NCI-H510A (cell line): ENCODE measurements at places on chromosomes 13 and 19.
A peak's percentile ranks its signal among the peaks of the same experiment; 100 is the strongest.

- DNase-seq: no peak
These were observed 19.9 kb downstream of the LMTK3 start for GRCh38 chr19:48491793-48492123.

GRCh38 chr19:32916969-32917615 lies 47.5 kb upstream of the SLC7A9 start:
- no peak for DNase-seq

GRCh38 chr13:105410602-105411001 lies 1124.9 kb downstream of the EFNB2 start:
- DNase-seq: no peak

GRCh38 chr13:46124531-46124966 lies 19.7 kb upstream of the CPB2 start:
- DNase-seq: no peak

DNA sequence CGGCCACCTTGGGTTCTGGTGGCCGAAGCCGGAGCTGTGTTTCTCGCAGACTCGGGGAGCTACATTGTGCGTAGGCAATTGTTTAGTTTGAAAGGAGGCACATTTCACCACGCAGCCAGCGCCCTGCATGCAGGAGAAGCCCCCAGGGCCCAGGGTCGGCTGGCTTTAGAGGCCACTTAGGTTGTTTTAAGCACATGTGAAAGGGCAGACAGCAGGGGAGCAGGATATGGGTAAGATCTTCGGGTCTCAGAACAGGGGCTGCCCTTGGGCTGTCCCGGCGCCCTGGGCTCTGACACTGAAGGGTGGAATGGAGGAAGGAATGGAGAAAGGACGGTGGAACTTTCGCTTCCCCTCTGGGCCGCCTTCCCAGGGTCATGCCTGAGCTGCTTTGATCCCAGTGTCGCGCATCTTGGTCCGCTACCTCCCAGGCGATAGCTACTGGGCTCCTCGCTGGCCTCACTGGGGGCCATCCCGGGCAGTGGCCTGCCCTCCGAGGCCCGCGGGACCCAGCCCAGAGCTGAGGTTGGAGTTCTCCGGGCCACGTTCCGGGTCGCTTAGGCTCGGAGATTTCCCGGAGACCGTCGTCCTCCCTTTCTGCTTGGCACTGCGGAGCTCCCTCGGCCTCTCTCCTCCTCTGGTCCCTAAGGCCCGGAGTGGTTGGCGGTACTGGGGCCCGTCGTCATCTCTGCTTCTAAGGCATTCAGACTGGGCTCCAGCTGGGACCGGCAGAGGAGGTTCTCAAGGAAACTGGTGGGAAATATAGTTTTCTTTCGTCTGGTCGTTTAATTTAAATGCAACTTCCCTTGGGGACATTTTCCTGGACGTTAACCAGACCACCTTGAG lies 4.3 kb upstream of the POU4F1 start:
- no peak for DNase-seq

- DNase-seq: no peak
These were observed 1.7 kb downstream of the MYO1F start for GRCh38 chr19:8575467-8575997.

DNA sequence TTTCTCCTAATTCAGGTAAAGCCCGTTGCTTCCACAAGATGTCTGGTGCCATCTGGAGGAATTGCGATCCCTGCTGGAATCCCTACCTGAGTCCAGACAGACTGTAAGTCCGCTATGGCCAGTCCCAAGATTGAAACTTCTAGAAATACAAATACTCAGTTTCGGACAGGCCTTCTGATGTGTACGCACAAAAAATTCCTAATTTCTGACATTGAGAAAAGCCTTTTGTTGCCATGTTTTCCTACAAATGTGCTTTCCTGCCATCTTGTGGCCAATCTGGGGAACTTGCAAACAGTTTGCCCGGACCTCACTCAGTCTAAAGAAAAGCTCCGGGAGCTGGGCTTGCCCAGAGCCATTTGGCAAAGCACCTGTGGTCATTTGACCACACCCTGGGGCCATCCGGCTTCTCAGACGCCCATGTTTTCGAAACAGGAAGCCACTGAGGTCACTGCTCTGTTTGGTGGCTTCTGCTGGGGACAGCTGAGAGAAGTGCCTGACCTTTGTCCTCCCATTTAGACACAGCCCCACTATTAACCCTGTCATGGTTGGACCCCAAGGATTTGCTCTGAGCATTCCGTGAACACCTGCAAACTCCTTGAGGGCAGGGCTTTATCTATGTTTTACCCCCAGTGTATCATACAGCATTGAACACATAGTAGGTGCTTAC lies 79.4 kb downstream of the SLC15A1 start:
- no peak for DNase-seq

DNA sequence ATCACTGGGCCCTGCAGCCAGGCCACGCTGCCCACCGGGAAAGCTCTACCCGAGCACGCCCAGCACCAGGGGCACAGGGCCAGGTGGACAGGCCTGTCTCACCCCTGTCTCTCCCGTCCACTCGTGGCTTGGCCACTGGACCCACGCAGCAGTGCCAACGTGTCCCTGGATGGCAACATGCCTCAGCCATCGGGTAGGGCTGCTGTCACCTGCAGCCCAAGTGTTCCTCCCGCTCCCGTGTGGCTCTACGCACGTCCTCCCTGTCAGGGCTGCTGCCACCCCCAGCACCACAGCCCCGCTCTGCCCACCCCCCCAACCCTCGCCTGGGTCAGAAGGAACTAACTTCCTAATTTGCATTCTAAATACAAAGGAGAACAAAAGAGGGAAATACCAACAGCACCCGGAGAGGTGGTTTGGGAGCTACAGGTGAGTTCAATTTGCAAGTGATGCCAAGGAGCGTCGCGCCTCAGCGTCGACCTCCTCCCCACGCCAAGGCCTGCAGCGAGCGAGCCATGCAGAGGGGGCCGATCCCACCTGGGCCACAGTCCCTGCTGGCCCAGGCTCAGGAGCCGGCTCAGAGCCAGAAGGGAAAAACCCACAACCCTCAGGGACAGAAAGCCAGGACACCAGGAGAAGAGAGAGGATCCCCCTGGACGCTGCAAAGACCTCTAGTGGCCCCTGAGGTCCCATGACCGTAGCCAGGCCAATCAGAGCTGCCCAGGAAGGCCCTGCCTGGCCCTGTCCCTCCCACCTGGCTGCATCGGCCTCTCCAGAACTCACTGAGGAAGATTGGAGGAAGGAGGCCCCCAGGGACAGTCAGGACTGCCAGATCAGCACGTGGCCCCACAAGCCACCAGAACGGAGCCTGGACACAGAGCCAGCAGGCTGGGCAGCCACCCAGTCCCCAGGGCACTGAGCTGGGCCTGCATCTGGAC lies 128.4 kb upstream of the SPACA7 start:
- no peak for DNase-seq

GRCh38 chr19:29807870-29808405 lies 3.9 kb upstream of the CCNE1 start:
- no peak for DNase-seq

GRCh38 chr13:30799356-30799824 lies 64.0 kb downstream of the ALOX5AP start:
- no peak for DNase-seq

GRCh38 chr13:85216576-85216975 lies 582.6 kb downstream of the SLITRK6 start:
- no peak for DNase-seq

- no peak for DNase-seq
These were observed 19.9 kb upstream of the FBXO27 start for GRCh38 chr19:39052243-39052746.

DNA sequence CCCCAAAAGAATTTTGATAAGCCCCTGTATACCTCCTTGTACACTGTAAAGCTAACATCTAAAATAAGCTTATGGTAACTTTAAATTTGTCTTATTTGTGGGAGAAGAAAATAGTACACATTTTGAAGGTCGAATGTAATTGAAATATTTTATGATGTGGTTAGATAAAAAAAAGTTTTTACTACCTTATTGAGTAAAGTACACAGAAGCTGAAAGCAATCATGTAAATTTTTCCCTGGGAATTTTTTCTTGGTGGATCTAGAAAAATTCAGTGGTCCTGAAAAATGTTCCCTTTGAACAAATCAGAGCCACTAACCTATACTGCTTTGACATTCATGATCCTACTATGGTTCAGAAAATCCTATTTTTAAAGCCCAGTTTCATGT lies 46.9 kb downstream of the SIPA1L3 start:
- no peak for DNase-seq

DNA sequence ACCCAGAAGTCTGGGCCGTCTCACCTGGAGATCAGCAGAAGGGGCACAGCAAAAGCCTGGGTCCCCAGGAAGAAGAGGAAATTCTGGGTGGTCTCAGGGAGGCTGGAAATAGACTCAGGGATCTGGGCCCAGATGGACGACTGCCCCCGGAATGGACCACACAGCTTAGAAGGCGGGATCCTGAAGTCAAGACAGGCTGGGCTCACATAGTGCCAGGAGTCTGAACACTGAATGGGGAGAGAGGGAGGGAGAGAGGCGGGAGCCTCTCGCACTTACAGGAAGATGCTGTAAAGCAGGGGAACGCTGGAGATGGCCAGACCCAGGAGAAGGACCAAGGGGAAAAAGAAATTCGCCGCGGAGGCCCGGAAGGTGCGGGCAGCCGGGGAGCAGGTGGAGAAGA lies 1.3 kb upstream of the LENG1 start:
- DNase-seq: no peak

- no peak for DNase-seq
These were observed 12.2 kb upstream of the C19orf33 start for GRCh38 chr19:38291855-38292254.

- no peak for DNase-seq
These were observed 25.9 kb upstream of the SPACA7 start for GRCh38 chr13:112350300-112350699.

DNA sequence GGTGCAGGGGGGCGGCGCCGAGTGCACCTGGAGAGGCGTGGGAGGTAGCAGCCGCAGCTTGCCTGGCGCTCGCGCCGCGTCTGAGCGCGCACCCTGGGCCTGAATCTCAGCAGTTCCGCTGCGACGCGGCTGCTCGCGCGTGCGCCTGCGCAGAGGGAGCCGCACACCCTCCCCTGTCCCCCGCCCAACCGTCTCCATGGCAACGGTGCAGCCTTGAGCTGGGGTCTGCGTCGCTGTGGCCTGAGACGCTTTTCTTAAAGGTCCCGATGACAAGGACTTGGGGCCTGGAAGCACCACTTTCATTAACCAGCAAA lies at the start of gene PNMA8B:
PNMA8B (minus strand) TSS at position 82 of the 314 bp plus-strand sequence. CDS start 402 bp downstream, outside the sequence.
- peak; percentile 89 for DNase-seq

DNA sequence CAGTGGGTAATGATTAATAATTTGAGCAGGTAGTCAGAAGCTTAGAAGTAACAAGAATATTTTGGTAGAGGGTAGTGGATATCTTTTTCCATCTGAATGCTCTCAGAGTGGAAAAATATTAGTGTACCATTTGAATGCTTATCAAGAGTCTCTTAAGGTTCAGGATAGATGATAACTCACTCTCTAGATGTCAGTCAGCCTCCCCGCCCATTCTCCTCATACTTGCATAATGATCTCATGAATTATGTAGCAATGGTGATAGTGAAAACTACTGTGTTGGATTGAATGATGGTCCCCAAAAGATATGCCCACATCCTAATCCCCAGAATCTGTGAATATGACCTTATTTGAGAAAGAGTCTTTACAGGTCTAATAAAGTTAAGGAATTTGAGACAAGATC lies 132.7 kb upstream of the KLF12 start:
- no peak for DNase-seq

DNA sequence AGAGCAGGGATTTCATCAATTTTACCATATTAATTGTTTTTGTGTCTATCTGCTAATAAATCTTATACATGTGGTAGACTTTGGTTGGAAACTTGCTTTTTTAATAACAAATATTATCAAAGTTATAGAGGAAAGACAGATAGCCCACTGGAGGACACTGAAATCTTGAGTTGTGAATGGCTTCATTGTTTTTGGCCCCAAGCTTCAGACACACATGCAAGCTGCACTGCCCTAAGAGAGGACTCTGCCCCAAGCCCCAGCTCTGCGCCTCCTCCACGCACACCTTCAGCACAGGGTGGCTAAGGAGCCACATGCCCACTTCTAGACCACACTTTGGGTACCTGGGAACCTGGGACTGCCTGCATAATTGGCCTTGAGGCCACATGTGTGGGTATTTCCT lies 35.2 kb downstream of the RCBTB2 start:
- DNase-seq: no peak

DNA sequence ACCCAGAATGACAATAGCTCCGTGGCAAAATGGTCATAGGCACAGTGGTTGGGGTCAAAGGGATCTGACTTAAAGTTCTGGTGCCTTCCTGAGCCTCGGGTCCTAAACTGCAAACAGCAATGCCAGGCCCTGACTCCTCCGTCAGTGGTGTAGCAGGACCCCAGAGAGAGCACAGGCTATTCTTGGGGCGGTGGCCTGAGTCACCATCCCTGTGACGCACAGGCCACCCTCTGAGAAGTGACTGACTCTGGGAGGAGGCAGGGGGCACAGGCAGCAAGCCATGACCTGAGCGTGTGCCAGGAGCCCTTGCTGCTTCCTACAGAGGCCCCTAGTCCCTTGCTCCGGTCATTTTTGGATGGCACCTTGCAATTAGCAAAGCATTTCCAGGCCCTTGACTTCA lies 18.7 kb downstream of the PLVAP start:
- DNase-seq: no peak
